Smooth muscle cell of the brain vasculature (primary cell): ENCODE measurements at places on chromosomes 1 and 21.

DNA sequence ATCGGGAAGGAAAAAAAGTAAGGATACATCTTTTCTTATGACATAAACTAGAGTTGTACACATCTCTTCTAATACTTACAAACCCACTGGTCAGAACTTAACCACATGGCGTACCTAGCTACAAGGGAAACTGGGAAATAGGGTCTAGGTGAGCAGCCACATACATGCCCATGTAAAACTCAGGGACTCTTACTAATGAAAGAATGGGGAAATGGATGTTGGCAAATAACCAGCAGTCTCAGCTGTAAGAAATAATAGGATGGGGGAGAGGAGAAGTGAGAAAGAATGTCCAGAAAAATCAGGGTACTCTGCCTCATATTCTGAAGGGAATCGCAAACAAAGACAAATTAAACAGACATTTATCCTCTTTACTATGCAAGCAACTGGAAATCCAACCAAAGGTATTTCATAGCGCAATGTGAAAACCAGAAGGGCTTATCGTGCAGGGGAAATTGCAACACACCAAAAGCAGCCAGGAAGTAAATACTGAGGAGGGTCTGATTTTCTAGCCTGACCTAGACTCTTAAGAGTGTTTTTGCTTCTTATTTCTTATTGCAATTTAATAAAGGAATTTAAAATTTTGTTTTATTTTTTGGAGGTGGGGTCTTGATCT, 17.5 kb downstream of the GTF2B start:
- DNase-seq: no peak

DNA sequence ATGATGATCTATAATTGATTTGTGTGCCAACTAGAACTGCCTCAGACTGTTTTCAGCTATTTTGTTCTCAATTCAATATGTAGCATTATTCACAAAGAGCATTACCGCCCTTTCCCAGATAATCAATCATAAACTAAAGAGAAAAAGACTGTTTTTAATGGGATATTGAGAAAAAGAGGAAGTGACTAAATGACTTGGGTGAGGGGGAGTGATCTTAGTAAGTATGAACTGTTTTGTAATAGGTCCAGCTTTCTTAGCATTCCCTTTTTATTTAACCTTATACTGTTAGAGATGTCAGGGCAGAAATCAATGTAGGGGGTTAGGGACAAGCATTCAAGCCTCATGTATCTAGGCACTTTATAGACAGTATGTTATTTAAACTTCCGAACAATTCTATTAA, 157.8 kb upstream of the DPYD start:
- no peak for DNase-seq

DNA sequence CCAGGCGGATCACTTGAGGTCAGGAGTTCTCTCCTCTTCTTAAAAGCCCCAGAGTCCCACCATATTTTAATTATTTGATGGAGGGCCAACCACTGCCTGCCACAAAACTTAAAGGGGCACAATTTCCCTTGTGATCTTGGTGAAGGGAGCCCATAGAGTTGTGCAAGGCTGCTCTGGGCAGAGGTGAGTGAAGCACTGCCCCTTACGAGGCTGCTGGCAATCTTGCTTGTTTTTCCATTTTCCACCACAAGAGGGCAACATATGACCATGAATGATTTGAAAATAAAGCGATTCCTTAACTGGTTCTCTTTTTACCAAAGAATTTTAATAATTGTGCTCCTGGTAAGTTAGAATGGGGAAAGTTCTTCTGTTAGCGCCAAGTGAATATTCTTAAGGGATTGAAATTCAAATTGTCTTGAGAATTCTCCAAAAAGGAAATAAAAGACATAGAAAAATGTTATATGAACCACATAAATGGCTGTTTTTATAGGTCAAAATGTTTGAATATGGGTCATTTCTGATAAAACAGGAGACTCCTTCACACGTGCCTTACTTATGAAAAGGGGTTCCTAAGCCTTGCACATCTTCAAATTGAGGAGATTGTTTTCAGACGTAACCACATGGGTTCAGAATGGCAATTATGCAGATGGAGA, 22.7 kb downstream of the PGM1 start:
- DNase-seq: peak; percentile 57

DNA sequence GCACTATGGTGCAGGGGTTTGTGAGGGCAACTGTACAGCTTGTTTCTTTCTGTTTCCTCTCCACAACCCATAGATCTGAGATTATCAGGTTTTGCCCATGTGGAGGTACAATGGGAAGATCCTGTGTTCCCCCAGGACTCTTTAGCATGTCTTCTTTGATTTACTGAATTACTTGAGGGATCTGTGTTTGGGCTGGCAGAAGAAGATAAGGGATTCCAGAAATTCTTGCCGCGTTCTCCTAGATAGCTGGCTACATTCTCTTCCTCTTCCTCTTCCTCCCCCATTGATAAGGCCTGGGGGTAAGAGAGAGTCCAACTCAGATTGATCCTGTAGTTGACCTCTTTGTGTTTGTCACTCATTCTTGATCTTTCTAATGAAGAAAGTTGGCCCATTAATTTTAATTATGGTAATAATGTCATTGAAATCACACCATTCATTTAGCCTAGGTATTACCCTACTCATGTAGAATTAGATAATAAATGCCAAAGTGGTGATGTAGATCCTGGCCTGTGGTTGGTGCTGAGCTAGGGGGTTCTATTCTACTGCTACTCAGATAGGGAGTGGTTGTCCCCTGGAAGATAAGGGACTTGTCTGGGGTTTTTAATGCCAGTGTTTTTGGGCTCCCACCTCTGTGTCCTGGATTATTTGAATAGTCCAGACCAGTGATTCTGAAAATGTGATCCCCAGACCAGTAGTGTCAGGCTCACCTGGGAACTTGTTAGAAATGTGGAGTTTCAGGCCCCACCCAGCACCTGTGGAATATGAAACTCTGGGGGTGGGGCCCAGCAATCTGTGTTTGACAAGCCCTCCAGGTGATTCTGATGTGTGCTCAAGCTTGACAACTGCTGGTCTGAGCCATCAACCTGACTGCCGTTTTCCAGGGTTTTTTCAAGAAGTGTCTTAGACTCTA, 122.2 kb downstream of the NOS1AP start:
- DNase-seq: no peak

GRCh38 chr1:52556641-52557360, 3.9 kb upstream of the TUT4 start:
- no peak for DNase-seq

GRCh38 chr1:108117945-108118902, 81.9 kb downstream of the SLC25A24 start:
- DNase-seq: no peak
